BJ (cell line): ENCODE measurements at places on chromosomes 7 and 10. TPM values are rescaled to one million over a fixed set of nuclear protein-coding genes. Genes with fewer than 3 reads are reported as not detected.

GRCh38 chr7:94314413-94315410 lies 80.0 kb upstream of the COL1A2 start:
- DNase-seq = no peak

- no peak for DNase-seq
Observed at GRCh38 chr7:29511337-29511736, 52.3 kb upstream of the PRR15 start.

DNA sequence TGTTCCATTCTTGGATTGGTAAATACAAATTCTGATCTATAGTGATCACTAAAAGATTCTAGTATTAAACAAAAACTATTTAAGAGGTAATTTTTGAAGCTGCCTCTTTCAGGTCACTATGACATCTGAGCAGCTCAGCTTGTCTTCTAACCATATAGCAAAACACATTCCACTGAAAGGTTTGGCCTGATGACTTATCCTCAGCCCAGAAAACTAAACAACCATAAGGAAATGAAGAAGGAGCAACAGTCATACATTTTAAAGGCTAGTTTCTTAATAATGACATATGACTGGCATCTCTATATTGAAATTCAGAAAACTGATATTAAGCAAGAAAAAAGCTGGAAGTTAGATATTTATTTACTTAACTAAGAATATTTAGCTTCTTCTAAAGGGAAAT lies 24.6 kb downstream of the NT5C2 start:
- DNase-seq = no peak

GRCh38 chr7:54813398-54813797 lies 54.4 kb upstream of the SEC61G start:
- no peak for DNase-seq

Gene SH3PXD2A
- 43.9 and 50.2 TPM in 2 replicates for polyA plus RNA-seq
